Foreskin fibroblast (primary cell): ENCODE measurements at places on chromosomes 5 and 9.

DNA sequence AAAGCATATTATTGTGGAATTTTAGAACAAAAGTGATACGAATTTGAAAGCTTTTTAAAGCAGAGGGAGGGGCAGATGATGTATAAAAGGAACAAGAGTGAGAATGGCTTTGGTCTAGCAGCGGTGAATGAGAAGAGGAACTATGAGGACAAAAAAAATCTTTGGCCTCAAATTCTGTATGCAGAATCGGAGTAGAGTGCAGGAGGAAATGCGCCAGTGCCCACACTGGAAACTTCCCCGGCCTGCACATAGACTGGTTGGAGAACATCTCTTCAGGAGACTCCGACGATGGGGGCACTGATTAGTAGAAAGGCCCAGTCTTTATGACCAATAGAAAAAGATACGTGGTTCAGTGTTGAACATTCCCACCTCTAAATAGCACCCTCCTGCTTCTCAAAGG, 51.3 kb downstream of the SLC46A2 start:
- no peak for DNase-seq

DNA sequence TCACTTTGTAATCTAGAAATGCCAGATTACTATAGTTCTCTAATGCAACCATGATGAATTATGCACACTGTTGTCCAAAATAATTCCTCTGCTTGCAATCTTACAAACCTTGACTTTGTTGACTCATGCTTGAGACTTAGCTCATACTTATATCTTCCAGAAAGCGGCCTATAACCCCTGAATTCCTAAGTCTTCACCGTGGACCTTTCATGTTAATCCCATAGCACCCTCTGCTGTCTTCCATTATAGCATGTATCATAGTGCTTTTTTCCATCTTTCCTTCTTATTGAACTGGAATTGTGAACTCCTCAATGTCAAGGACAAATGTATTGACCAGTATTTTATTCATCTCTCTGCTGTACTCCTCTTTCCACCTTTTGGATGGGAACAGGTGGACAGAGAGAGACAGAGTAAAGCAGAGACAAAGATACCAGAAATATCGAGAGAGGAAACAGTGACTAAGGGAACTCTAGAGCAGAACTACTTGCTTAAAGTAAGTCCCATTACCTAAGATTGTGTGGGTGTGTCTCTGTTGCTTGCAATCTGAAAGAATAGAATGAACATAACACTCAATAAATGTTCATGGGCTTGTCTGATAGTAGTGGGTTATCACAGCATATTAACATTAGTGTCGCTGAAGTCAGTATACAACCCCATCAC, 110.0 kb downstream of the LURAP1L start:
- DNase-seq: peak; percentile 76

- no peak for DNase-seq
Observed at GRCh38 chr5:132475987-132476875, 14.3 kb downstream of the IRF1 start.

DNA sequence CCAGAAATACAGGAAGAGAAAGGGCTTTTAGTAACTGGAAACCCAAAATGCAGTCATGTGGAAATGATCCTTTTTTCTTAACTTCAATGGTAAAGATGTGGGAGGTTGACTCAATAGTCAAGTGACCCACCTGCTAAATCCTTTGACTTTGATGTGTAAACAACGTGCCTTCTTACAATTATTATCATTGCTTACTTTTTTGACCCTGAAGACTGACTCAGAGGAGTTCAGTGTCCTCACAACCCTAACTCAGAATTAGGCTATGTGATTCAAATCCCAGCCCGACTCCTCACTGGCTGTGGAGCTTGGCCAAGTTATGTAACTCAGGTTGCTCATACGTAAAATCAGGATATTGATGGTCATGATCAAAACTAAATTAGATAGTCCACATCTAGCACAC, 27.9 kb downstream of the ANXA1 start:
- DNase-seq: peak; percentile 70

- DNase-seq: no peak
Observed at GRCh38 chr5:117788596-117788995, 1199.8 kb downstream of the DTWD2 start.

GRCh38 chr9:125649315-125649714, 57.7 kb downstream of the MAPKAP1 start:
- peak; percentile 94 for DNase-seq

DNA sequence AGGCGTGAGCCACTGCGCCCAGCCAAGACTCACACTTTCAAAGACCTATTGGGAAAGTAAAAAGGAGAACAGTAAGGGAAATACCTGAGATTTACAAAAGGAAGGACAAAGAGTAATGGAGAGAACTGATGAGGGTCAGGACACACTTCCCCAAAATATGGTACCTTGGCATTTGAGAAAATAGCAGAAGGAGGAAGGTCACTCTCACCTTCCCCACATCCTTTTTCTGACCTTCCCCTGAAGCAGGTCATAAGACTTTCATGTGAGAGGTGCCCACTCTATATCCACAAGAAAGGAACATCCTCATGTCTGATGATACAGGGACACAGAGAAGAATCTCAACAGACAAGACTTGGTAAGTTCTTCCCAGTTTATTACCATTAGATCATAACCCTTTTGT, 272.8 kb downstream of the FBXL17 start:
- no peak for DNase-seq

- DNase-seq: no peak
Observed at GRCh38 chr5:157582731-157583620, 7.4 kb upstream of the ADAM19 start.

- no peak for DNase-seq
Observed at GRCh38 chr5:137015540-137016116, 483.5 kb downstream of the SPOCK1 start.

- DNase-seq: no peak
Observed at GRCh38 chr5:24899180-24899579, 254.4 kb upstream of the CDH10 start.

DNA sequence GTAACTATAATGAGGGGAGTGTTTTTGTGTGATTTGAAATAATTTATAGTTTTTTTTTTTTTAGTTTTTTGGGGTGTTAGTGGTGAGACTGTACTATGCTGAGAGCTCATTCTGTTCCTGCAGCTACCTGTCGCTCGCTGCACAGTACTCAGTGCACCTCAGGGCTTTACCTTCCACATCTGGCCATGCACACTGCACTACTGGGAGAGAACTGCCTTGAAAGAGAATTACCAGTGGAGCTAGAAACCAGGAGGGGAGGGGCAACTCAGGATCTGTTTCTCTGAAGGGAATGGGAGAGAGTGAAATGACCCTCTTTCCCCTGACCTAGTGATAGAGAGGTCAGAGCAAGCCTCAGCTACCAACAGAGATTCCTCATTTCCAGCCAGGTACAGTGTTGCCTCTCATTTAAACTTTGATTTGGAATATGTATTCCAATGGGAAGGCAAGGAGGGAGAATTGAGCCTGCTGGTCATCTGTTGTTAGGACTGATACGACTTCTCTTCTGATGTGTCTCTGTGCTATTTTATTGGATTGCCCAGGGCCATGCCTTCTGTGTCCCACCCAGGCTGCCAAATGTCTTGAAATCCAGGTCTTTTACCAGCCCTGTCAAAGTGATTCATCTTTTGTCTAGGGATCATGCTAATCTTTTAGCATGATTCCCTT, 8.9 kb downstream of the ATG10 start:
- DNase-seq: no peak

DNA sequence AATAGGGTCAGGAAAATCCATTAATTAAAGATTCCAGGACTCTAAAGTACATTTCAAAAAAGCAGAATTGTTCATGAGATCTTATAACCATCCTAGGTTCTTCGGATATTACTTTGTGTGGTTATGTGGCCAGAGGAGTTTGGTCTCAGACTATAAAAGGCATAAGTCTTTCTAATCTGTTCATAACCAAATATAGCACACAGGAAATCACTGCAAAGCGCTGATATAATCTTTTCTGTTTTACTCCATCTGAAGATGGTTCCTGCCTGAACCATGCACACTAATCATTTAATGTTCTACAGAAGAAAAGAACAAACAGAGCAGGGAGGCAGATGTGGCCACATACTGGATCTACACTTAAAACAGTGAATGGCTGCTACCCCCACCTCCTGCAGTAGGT, 182.8 kb downstream of the SEMA5A start:
- DNase-seq: no peak

- no peak for DNase-seq
Observed at GRCh38 chr9:81621118-81621517, 68.2 kb downstream of the TLE1 start.

GRCh38 chr5:59559323-59559722, 334.2 kb downstream of the PDE4D start:
- DNase-seq: no peak

- DNase-seq: no peak
Observed at GRCh38 chr5:1512541-1513291, 11.0 kb downstream of the LPCAT1 start.

GRCh38 chr5:471750-472058, 28.7 kb downstream of the EXOC3 start:
- DNase-seq: no peak

DNA sequence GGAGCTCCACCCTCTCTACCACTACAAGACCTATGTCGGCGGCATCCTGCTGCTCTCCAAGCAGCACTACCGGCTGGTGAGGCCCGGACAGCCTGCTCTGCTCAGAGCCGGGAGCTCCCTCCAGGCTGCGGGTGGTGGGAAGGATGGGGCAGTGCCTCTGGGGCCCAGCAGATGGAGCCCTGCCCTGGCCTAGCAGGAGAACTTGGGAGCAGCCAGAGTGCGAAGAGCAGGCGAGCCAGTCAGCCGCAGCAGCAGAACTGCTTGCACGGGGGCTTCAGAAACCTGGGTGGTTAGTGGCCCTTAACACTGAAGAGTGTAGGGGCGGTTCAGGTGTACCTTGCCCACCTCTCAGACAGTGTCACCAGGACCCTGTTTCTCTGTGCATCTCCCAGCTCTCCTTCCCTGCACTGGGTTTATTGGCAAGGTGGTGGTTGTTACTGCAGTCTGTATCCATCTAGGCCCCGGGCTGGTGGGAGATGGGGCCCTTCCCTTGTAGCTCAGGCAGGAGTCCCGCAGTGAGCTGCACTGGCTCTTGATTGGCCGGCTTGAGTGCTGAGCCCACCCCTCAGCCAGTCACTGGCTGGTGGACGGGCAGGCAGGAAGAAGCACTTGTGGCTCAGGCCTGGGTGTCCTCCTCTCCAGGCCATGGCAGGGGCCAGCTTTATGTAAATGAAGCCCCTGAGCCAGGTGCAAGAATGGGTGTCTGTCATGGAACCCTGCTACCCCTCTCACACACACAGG, 7.7 kb downstream of the B4GALT7 start:
- DNase-seq: peak; percentile 82

GRCh38 chr5:43161244-43161643, 30.8 kb upstream of the NIM1K start:
- DNase-seq: no peak

DNA sequence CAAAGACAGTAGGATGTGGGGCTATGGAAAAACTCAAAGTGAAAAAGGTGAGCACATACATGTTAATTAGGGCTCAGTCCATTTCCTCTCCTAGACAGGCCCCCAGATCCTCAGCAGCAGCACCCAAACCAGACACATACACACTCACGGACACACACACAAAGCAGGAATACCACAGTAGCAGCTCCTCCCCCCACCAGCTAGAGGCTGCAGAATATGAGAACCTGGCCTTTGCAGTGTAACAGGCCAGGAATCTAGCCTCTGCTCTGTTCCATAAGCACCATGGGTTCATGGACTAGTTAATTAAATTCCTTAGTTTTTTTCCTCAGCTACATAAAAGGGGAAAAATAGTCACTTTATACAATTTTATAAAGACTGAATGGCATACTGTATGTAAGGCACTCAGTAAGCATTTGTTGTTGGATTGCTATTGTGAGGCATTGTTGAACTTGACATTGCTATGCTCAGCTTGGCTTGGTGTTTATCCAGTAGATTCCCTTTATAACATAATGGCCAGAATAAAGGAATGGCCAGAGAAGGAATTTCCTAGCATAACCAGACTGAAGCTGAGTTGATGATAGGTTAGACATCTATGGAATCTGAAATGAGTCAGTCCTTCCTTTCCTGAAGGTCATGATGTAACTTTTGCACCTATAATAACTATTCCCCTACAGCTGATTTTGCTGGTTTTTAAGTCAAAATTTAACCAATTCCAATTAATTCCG, 186.8 kb downstream of the SEMA5A start:
- peak; percentile 57 for DNase-seq

DNA sequence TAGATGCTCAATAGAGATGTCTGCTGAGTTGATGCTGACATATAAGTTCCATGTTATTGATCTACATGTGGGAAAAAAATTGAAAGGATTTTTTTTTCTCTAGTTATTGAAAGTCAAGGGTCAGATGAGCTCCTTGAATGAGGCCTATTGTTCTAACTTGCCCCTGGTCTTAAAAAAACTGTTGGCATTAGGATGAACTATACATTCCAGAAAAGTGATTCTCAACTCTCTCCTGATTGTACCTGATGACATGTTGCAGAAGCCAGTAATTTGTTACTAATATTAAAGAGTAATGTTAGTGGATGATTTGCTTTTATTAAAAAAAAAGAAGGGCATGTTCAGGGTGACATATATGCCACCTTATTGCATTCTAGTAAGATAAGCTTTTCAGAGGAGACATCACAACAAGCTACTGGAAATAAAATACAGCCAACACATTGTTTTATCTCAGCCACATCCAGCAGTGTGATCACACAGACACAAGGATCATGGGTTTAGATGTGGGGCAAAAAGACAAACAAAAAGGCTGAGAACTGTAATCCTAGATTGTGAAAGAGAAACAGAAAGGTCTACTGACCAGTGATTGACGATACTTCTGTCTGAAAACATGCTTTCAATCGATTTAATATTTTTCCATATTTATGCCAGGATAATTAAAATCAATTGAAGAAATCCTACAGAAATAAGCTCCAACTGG, 1314.1 kb upstream of the C9orf72 start:
- no peak for DNase-seq

GRCh38 chr5:65902104-65902503, 24.3 kb upstream of the ERBIN start:
- DNase-seq: no peak

- no peak for DNase-seq
Observed at GRCh38 chr5:146779211-146779869, 99.2 kb downstream of the PPP2R2B start.
